Activated CD8-positive, alpha-beta memory T cell treated with anti-CD3 and anti-CD28 coated beads for 4 hours (primary cell): ENCODE measurements at places on chromosomes 7 and 10.

- no peak for DNase-seq
Observed at GRCh38 chr10:113100281-113100680, 150.2 kb downstream of the TCF7L2 start.

DNA sequence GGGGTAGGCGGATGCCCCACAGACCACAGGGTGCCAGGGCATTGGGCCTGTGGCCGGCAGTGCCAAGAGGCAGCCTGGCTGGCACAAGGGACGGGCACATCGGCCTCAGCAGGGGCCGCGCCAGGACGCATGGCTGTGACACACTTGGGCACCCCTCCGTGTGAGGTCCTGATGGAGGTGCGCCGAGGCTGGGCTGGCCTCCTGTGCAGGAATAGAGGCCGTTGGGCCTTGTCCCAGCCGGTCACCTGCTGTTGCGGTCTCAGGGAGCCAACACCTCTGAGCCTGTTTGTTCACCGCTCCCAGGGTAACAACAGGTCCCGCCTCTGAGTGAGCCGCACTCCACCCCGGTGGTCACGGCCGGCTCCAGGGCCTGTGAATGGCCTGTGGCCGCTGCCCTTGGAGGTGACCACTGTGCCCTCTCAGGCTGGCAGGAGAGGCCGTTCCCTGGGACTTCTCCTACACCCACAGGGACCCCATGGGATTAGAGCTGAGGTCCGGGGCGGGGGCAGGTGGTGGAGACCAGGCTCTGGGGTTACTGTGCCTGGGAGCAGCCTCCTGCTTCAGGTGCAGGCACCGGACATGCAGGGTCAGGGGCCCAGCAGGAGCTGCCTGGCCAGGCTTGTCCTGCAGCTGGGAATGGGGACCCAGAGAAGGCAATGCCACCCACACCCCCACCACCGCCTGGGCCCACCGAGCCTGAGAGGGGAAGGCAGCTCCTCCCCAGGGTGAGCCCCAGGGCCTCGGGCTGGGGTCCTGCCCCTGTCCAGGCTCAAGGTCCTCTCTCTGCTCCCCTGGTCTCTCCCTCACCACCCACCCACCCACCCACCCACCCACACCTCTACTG is 12.0 kb downstream of the PWWP2B start:
- no peak for DNase-seq

DNA sequence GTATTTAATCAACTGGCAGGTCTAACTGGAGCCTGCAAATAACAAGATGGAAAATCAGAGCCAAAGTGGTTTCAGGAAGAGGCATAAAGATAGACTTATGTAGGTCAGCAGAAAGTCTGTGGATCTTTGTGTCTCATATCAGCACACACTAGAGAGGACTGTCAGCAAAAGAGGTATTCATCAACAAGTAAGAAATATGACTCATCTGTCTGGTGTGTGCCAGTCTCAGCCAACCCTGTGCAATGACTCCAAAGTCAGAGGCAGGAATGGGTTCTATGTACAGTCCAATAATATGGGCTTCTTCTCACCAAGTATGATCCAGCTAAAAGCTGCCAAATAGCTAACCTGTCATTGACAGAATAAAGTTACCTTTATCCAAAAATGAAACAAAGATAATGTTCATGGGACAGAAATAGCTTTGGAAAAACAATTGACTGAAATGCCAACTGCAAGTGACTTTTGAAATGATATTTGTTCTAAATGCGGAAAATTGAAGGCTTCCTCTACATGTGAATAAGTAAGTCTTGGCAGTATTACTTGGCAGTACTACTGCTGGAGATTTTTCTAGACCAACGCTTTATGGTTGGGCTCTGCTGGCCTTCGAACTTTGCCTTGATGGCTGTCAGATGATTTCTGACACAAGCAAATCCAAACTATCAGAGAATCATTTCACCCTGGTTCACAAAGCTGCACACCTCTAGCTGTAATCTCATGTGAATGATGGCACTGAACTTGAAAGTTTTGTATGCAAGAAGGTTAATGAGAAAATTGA is 272.3 kb upstream of the SEMA3C start:
- no peak for DNase-seq

DNA sequence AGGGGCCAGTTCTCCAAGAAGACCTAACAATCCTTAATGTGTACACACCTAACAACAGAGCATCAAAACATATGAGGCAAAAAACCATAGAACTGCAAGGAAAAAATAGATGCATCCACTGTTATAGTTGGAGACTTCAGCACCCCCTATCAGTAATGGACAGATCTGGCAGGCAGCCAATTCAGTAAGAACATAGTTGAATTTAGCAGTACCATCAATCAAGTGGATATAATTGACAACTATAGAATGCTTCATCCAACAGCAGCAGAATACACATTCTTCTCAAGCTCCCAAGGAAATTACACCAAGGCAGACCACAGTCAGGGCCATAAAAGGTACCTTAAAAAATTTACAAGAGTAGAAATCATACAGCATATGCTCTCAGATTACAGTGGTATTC is 42.2 kb downstream of the POLL start:
- no peak for DNase-seq

GRCh38 chr7:92837000-92837749 is 802 bp upstream of the CDK6 start:
- DNase-seq = no peak

DNA sequence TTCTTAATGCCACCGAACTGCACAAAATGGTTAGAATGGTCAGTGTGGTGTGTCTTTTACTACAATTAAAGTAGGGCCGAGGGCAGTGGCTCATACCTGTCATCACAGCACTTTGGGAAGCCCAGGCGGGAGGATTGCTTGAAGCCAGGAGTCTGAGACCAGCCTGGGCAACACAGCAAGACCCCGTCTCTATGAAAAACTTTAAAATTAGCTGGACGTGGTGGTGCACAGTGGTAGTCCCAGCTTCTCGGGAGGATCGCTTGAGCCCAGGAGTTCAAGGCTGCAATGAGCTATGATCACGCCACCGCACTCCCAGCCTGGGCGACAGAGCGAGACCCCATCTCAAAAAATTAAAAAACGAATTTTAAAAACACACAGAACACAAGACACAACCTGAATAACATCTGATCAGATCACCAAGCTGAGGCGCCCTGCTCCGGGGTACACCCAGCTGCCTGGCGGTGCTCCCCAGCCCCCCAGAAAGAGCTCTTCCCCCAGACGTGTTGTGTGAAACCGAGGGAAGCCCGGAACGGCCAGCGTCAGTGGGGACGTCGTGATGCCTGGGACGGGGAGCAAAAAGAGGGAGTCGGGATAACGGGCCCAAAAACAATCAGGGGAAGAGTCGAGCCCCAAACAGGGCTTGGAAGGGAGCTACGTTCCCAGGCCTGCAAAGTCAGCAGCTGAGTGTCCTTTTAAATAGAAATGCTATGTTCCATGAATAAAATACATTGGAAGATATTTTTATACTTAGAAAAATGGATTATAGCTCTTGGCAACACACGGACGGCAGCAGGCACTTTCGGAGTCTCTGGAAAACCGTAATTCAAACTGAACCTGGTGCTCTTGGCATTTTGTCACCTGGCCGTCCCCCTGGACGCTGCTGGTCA is 80.7 kb upstream of the PDGFA start:
- DNase-seq = no peak

- DNase-seq = no peak
Observed at GRCh38 chr7:158107806-158108205, 479.8 kb downstream of the PTPRN2 start.

- no peak for DNase-seq
Observed at GRCh38 chr10:112951359-112952281, 1.6 kb downstream of the TCF7L2 start.

- DNase-seq = no peak
Observed at GRCh38 chr10:21724020-21724589, 190.1 kb downstream of the MLLT10 start.

- DNase-seq = no peak
Observed at GRCh38 chr10:123868038-123869019, 23.3 kb downstream of the CPXM2 start.

GRCh38 chr7:138195151-138195571 is 118.9 kb downstream of the AKR1D1 start:
- no peak for DNase-seq

DNA sequence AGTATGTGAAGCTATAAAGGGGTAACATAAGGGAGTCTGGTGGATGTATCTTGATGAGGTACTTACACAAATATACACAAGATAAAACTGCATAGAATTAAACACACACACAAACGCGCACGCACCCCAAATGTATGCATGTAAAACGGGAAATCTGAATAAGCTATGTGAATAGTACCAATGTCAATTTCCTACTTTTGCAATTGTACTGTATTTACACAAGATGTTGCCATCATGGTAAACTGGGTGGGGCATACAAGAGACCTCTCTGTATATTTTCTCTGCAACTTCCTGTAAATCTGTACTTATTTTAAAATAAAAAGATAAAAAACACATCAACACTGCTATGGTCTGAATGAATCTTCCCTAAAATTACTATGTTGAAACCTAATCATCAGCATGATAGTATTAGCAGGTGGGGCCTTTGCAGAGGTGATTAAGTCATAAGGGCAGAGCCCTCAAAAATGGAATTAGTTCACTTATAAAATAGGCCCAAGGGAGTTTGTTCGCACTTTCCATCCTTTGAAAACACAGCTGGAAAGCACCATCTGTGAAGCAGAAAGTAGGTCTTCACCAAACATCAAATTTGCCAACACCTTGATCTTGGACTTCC is 30.1 kb downstream of the TPK1 start:
- no peak for DNase-seq

DNA sequence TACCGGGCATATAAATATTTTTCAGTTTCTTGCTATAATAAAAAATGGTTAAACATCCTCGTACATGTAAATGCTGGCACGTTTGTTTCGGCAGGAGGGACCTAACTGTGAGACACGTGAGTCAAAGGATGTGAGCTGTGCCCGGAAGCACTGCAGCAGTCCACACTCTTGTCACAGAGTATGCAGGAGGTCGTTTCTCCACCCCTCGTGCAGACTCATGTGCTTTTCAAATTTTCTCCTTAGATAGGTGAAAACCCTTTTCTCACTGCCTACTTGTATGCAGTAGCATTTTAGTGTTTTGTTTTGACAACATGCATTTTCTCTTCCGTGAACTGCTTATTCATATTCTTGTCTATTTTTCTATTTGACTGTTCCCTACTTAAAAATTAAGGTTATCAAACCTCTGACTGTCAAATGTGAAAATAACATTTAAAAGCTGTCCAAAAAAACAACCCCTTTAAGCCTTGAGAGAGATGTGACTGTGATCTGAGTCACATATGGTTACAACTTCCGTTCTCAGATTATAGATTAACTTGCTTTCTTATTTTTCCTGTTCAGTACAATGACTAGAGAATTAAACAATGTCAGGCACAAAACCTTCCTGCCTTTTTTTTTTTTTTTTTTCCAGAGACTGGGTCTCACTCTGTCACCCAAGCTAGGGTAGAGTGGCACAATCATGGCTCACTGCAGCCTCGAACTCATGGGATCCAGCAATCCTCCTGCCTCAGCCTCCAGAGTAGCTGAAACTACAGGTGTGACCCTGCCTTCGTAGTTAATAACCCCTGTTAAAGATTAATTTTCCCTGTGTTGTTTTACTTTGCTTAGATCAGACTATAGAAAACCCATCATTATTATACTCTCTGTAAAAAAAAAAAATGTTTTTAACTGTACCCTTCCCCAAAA is 45.1 kb downstream of the DPY19L1 start:
- peak; percentile 13 for DNase-seq

- no peak for DNase-seq
Observed at GRCh38 chr10:59793919-59794318, 40.7 kb upstream of the MRLN start.

DNA sequence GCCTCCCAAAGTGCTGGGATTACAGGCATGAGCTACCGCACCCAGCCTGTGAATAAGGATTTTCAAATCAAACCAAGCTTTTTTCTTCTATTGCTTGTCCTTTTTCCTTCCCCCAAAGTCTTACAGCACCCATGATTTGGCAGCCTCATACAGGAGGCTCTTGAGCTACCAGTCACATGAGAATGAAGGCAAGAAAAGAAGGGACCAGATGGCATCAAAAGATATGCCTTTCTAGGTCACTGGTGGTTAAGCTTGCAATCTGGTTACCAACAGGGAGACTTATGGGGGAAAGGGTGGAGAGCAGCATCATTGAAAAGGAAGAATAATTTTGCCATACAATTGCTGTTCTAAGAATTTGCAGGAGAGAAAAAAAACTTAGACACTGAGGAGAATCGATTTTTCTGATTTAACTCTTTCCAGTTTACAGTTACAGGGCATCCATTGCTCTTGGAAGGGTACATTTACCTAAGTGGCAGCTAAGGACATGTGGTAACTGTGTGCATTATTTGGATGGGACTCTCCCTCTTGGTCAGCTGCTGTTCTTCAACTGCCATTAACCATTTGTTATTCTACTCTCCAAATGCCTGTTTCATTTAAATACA is 29.5 kb downstream of the SMNDC1 start:
- DNase-seq = no peak

DNA sequence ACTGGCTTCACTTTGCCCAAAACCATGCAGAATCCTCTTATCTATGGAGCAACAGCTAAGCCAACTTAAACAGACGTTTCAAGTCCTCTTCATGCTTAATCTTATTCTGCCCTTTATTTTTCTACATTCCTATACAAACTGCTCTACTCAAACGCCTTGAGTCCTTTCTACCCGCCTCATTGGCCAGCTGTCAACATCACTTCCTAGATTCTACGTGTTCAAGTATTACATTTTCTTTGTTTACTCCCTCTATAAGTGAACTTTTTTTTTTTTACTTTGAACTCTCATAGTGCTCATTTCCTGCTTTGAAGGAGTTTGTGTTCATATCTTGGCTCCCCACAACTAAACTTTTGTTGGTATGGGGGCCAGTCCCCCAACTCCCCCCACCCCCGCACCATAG is 28.9 kb upstream of the SLC26A5 start:
- no peak for DNase-seq

DNA sequence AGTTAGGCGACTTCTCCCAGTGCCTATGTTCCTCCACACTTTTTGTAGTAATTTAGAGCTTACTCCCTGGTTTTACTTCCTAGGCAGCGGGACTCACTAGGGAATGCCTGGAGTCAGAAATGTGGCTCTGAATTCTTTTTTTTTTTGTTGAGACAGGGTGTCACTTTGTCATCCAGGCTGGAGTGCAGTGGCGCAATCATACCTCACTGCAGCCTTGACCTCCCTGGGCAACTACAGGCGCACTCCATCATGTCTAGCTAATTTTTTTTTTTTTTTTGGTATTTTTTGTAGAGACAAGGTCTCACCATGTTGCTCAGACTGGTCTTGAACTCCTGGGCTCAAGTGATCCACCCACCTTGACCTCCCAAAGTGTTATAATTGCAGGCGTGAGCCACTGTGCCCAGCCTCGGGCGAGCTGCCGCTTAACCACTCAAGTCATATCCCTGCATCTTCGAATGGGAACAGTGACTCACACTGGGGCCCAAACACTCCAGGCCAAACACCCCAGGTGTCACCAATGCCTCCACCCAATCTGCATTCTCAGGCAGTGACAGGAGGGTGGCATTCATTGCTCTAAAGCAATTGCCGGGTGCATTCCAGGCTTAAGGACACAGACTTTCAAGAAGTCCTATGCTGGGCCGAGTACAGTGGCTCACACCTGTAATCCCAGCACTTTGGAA is 19.6 kb downstream of the RGS10 start:
- no peak for DNase-seq
